Neural crest cell (in vitro differentiated cells): ENCODE measurements at places on chromosomes 16 and 17. TPM values are rescaled to one million over a fixed set of nuclear protein-coding genes. Genes with fewer than 3 reads are reported as not detected.

Gene TBC1D3G
- not detected in 2 replicates for total RNA-seq

GRCh38 chr16:48538746-48539484 lies 71.1 kb downstream of the N4BP1 start:
- DNase-seq, result no peak

DNA sequence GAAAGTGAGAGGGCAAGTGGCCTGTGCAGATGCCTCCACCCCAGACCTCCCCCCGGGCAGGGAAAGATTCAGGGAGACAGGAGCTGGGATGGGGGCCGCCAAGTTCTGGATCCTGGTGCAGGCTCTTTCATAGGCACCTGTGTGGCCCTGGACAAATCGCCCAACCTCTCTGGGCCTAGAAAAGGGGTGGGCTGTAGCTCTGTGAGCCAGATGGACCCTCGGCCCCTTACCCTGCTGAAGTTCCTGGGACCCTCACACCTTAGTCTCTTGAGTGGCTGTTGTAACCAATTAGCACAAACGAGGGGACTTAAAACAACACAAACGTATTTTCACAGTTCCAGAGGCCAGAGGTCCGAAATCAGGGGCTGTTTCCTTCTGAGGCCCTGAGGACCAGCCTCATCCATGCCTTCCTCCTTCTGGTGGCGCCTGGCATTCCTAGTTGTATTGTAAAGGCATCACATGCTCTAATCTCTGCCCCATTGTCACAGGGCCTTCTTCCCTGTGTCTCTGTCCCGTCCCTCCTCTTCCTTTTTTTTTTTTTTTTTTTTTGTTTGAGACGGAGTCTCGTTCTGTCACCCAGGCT lies 352.6 kb downstream of the SEC14L1 start:
- no peak for DNase-seq

DNA sequence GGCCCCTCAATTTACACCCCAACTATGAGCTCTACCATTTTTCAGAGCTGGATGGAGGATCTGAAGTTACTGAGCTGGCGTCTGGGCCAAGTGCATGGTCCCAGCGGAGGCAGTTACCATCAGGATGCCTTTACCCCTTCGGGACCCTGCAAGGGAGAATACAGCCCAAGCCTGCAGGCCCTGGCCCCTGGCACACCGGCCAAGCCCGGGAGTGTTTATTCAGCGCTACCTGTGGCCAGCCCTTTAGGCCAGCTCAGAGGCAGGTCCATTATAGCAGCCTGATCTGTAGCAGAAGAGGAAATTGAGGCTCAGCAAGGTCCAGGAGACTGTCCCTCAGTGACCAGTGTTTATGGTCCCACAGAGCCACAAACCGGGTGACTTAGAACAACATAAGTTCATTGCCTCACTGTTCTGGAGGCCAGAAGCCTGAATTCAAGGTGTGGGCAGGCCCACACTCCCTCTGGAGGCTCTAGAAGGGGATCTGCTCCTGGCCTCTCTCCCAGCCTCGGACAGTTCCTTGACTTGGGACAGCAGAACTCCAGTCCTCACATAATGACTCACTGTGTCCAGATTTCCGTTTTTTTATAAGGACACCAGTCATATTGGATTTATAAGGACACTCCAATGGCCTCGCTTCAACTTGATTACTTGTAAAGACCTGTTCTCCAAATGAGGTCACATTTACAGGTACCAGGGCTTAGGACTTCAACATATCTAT lies 8.8 kb downstream of the SEC14L5 start:
- DNase-seq, result no peak

Gene COIL
- total RNA-seq, result 24.1 and 25.1 TPM in 2 replicates

Gene CACNA1G
- total RNA-seq, result 1.1 TPM in 2 replicates

Gene ALOX12
- total RNA-seq, result 0.16 TPM in 1 of 2 replicates, not detected in the other
